ENCODE measurements at places on chromosomes 13 and 19.

DNA sequence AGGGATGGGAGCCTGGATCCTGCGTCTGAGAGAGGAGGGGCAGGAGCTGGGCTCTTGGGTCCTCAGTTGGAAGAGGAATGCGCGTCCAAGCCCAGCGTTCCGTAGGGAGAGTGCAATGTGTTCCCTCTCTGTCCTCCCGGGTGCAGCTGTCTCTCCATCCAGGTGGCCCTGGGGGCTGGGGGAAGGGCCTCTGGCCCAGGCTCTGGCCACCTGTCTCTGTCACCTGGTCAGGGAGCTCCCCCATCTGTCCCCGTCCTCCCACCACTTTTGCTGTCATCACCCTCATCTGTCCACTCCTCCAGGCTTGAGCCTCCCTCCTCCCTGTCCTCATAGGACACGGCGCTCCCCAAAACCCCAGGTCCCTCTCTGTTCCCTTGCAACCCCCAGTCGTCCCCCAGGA is 3.7 kb upstream of the SBK2 start:
- DNase-seq = no peak

DNA sequence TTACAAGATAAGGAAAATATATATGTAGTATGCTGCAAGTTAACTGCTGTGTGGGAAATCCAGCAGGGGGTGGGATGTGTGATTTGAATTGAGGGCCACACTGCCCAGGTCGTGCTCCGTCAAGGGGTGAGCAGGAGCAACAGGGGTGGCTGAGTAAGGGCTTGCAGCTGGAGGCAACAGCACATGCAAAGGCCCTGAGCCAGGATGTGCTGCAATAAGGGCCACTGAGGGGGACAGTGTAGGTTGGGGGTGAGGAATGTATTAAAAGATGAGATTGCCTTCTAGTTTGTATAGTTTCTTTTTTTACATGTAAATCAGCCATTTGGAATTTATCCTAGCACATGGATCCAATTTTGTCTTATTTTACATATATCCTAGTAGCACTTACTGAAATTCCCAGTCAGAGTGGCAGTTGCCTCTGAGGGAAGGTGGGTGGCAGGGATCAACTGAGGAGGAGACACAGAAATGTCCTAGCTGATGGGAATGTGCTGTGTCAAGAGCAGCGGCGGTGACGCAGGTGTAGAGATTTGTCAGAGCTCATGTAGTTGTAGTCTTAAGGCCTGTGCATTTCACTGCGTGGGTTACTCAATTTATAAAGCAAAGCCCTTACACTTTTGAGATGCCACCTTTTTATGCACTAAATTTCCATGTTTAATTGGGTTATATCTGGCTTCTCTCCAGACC is 5.4 kb upstream of the RBM42 start:
- no peak for DNase-seq

DNA sequence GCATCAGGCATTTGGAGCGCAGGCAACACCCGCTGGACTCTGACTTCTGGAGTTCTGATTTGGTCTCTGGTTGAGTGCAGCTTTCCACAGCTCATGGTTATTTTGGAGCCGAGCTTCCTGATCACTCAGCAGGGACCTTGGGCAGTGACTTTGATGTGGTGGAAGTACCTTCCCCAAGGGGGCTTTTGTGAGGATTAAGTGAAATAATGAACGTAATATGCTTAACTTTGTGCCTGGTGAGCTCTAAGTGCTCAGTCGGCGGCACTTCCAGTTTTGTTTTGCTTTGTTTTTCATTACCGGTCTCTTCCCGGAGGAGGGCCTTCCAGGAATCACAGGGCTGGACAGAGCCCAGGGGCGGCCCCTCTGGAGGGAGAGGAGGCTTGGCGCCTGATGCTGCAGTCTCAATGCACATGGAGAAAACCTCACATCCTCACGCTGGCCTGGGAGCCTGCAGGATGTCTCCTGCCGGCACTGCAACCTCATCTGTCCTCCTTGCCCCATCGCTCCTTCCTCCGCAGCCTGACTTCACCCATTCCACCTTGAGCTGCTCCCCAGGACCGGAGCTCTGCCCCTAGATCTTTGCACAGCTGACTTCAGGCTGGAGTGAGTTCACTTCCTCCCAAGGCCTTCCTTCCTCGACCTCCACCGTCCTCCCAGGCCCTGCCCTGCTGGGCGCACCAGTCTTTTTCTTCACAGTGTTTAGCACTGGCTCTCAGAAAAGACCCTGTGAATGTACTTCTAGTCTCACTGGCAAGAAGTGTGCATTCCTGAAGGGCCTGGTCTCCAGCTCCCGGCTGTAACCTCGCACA is 1.5 kb downstream of the PLEKHF1 start:
- peak; percentile 15 for DNase-seq

GRCh38 chr19:45245826-45246225 is 619 bp upstream of the EXOC3L2 start:
- DNase-seq = no peak

DNA sequence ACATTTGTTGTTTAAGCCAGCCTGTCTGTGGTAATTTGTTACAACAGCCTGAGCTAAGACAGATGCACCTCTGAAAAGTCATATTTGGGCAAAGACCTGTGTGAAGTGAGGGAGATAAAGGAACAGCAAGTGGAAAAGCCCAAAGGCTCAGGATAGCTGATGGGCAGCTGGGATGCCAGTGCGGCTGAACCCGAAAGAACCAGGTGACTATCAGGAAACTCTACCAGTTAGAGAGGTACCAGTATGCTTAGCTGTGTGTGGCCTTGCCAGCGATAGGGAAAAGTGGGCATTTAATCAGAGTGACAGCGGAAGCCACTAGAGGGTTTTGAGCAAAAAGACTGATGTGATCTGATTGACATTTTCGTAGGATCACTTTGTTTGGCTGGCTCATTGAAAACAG is 764.8 kb upstream of the GPC6 start:
- no peak for DNase-seq

GRCh38 chr19:46049597-46049996 is 8.8 kb upstream of the IGFL4 start:
- DNase-seq = no peak

- DNase-seq = no peak
Observed at GRCh38 chr19:5893907-5894703, 9.5 kb downstream of the NDUFA11 start.

GRCh38 chr19:28067882-28068281 is 1145.1 kb downstream of the UQCRFS1 start:
- no peak for DNase-seq
